ENCODE measurements at places on chromosomes 12 and 14.

GRCh38 chr12:33795536-33795935 is 226.8 kb upstream of the ALG10 start:
- no peak for DNase-seq

DNA sequence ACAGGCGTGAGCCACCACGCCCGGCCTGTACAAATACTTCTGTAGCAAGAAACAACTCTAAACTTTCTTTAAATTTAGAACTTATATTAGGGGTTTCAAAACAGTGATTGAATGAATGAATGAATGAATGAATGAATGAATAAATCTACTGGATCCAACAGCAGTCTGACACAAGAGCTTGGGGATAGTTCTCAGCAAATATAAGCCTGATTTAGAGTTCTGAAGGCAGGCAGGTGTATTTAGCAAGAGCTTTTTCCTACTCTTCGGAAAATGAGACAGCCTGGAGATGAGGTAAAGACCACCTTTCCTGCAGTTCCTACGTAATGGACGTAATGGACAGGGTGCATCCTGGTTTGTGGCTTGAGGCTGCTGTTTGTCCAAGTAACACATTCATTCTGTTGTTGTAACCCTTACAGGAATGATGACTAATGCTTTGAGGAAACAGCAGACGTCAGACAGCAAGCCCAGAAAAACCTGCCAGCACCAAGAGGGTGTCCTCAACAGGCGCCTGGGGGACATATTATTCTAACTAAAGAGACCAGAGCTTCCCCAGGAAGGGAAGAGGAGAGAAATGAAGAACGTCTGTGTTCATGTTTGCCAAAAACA is 277.4 kb upstream of the SOX5 start:
- peak; percentile 52 for DNase-seq

DNA sequence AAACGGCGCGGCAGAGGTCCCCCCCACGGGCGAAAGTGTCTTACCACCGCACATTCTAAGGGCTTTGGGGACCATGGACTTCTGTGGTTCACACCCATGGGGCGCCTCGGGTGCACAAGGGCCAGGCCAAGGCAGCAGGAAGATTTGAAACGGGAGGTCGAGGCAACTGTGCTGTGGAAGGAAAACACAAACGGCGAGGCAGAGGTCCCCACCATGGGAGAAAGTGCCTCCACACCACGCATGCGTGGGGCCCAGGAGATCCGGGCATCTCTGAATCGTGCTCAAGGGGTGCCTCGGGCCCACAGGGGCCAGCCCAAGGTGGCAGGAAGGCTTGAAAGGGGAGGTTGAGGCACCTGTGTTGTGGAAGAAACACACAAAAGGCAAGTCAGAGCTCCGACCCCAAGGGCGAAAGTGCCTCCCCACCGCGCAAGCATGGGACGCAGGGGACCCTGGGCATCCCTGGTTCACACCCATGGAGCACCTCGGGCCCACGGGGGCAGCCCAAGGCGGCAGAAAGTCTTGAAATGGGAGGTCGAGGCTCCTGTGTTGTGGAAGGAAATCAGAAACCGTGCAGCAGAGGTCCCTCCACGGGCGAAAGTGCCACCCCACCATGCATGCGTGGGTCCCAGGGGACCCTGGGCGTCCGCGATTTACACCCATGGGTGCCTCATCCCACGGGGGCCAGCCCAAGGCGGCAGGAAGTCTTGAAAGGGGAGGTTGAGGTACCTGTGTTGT is 371.0 kb downstream of the ALG10 start:
- peak; percentile 40 for DNase-seq

DNA sequence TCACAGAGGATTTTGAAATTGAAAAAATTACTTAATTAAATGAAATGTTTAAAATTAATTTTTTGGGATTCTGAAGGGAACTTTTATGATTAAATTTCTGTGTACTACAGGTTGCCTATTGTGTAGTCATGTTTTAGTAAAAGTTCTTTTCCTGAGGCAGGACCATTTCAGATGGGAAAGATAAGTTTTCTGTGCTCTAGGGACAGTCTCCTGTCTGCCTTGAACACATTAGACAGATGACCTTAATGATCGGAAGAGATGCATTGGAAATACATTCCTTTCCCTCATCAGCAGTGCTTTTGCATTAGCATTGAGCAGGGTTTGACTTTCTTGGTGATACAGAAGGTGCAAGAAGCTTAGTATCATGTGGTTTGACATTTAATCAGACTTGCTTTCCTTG is 28.1 kb downstream of the CRADD start:
- no peak for DNase-seq

- no peak for DNase-seq
Observed at GRCh38 chr12:52685406-52685890, 5.2 kb upstream of the KRT1 start.

GRCh38 chr14:20372796-20373195 is 29.4 kb downstream of the PARP2 start:
- no peak for DNase-seq

DNA sequence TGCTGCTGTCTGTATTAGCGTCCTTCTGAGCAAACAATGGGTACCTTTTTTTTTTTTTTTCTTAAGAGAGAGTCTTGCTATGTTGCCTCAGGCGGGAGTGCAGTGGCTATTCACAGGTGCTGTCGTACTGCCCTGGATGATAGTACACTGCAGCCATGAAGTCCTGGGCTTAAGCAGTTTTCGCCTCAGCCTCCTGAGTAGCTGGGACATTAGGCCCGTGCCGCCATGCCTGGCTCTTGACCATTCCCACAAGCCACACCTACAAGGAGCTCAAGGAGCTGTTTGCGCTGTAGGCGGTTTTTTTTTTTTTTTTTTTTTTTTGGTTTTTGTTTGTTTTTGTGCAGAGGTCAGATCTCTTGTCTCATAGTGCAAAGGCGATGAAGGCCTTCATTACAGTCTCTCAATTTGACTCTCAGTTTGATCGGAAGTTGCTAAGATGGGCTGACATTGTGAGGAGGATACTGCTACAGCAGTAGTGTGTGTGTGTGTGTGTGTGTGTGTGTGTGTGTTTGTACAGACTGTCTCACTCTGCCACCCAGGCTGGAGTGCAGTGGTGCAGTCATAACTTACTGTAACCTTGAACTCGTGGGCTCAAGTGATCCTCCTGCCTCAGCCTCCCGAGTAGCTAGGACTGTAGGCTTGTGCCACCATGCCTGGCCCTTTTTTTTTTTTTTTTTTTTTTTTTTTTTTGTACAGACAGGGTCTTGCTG is 34.2 kb downstream of the TRAF3 start:
- no peak for DNase-seq

DNA sequence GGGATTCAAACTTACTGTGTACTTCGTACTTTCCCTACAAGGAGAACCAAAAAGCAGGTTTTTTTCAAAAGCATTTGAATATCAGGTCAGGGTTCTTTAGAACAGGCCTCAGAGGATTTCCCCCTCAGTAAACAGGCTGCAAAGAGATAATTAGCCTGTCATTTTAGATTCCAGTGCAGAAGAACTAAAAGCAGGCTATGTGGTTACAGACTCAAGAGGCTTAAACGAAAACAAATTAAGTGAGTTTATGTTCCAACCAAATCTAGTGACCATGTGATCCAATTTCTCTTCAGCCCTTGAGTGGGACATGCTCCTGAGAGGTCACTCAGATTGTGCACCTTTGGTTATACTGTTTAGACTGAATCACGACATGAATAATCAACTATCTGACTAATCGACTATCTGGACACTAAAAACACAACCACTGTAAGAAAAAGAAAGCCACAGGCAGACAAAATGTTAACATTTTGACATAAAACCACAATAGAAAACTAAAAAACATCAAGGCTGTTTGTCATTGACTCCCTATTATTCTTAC is 4.5 kb downstream of the TMED8 start:
- DNase-seq = no peak

GRCh38 chr12:129701631-129702101 is 202.2 kb downstream of the TMEM132D start:
- DNase-seq = no peak

- no peak for DNase-seq
Observed at GRCh38 chr12:53677016-53677799, 1.3 kb upstream of the ATP5MC2 start.

GRCh38 chr12:52223406-52224039 is 9.5 kb upstream of the KRT7 start:
- no peak for DNase-seq

GRCh38 chr12:59304077-59304721 is 291.6 kb upstream of the SLC16A7 start:
- DNase-seq = no peak

DNA sequence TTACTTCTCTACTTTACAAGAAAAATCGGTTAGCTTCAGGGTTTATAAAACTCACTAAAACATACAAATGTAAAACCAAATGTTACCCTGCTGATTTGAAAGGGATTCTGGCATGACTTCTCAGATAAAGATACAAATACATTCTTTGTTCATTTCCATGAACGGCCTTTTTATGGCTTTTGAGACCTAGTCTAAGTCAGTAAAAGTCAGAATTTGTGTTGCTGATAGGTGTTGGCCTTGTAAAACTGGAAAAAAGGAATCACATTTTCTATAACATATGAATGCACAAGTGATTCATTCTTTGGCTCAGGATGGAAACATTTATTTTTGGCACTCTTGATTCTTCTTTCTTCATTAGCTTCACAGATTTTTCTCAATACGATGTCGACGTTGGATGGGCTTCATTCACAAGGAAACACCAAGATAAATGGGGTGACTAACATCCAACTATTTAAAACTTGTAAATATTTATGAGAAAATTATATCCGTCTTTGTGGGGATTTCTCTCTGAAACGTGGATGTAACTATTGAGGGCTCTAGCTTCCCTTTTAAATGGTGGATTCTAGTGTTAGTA is 27.0 kb upstream of the CPM start:
- no peak for DNase-seq

DNA sequence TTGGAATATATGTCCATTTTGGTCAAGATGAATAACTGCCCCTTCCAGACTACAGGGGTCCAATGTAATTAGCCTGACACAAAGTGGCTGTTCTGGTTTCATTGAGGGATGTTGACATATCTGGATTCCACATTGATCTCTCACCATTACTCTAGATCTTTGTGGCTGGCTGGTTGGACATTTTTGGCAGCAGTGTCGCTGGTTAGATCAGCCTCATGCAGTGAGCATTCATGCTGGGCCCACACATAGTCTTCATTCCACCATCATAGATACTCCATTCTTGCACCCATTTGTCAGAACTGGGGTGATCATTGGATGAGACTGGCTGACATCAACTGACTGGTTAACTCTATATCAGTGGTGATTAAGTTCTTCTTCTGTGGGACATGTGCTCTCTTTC is 74.4 kb downstream of the MGST1 start:
- no peak for DNase-seq

DNA sequence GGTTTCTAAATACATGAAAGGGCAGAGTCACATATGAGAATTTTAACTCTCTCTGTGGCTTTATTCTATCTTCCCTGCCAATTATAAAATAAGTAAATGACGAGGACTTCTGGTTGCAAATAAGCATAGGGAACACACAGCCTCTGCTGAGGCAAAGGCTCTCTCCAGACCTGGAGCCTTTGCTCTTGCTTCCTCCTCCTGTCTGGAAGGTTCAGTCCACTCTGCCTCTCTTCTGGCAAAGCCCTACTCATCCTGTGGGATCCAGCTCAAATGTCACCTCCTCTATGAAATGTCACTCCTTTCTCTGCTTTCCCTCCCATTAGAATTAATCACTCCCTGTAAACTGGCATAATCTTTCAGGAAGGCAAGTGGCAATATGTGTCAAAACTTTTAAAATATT is 41.9 kb downstream of the PKP2 start:
- DNase-seq = no peak

DNA sequence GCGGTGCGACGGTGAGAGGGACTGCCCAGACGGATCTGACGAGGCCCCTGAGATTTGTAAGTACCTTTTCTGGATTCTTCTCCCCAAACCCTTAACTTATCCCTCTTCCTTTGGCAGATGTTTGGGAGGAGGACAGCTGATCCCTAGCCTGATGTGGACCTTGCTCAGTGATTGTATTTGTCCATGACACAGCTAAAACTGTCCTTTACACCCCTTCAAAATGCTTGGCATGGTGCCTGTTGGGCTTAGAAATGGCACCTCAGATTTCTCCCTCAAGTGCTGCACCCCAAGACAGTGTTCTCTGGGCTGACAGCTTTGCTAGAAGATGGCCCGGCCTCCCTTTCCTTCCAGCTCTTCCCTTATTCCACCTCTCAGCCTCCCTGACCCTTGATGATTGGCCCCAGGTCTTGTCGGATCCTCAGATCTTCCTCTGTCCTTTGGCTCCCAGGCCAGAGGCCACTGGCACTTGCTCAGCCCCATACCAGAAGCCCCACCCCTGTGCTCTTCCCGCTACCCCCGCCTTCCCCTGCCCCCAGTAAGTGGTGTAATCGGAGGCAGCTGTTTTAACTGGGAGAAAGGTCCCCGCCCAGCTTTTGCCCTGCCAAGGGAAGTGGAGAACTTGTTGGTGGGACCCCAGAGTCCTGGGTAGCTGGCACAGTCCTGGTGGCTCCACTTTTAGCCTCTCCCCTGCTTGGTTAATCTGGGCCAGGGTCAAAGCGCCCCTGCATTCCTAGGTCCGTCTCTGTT is 8.7 kb downstream of the LRP1-AS start:
- DNase-seq = peak; percentile 82

DNA sequence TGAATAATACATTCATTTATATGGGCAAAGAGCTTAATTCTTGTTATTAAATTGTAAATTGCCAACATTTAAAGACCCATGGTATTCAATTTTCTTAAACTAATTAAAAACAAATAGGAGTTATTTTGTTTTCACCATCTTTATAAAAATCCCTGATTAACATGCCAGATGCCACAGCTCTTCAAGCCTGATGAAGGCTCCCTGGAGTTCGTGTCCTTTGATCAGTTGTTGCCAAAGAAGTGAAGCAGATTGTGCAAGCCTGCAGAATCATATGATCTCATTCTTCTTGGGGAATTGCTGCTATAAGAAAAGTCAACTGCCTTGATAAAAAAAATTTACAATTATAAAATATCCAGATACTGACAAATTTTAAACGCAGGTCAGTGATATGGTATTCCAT is 288.3 kb upstream of the PPFIA2 start:
- no peak for DNase-seq

GRCh38 chr12:48105867-48106680 is at the start of gene SENP1:
TSS of gene SENP1 (minus strand) at chr12:48106079. CDS start at chr12:48101472, 4,607 bp downstream.
- DNase-seq = peak; percentile 91

- DNase-seq = no peak
Observed at GRCh38 chr14:72786378-72787350, 107.2 kb downstream of the DPF3 start.

- no peak for DNase-seq
Observed at GRCh38 chr12:7859552-7859951, 13.2 kb downstream of the SLC2A14 start.
